Psoas muscle (tissue), 8 donors: ENCODE measurements at places on chromosomes 7 and 10.

DNA sequence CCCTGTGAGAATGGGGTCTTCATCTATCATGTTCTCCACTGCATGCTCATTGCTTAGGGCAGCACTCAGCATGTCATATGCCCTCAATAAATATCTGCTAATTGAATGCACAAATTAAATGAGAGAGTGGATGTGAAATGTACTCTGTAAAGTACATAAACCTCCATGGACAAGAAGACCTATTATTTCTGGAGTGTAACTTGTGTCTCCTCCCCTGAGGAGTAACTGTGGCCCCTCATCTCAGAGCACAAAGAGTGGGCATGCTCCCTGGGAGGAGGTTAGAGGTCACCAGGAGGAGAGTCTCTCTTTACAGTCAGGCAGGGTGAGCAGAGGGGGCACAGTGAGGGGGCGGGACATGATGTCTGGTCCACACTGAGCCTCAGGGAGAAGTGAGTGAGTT lies 313.6 kb upstream of the PODXL start:
- DNase-seq: no peak

DNA sequence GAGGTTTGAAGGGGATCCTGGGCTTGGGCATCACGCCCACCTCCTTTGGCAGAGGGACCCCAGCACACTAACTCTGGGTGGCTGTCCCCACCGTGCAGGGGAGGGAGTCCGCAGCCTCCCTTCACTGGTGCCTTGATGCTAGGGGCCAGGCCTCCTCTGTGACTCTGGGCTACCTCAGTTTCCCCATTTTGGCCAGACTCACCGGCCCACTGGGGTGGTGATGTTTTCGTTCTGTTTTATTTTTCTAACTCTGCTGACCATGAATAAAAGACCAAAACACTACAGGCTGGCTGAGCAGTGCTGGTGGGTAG lies 503 bp upstream of the TRIP6 start:
- DNase-seq: peak; percentile 57

DNA sequence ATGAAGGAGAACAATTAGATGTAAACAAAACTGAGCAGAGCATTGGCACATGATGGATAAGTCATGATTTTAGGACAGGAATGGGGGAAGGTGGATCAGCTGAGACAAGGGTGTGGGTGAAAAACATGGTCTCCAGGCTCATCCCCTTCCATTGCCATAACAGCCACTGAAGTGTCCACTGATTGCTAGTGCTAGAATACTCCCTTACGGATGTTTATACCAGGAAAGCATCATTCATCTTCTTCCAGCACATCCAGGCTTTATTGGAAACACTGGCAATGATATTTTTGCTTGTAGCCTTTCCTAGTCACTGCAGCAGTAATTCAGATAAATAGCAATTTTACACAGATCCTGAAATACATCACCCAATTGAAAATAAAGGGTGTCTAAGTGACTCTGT lies 259.5 kb downstream of the PLXDC2 start:
- DNase-seq: no peak

GRCh38 chr7:107697321-107698049 lies 36.9 kb downstream of the SLC26A4 start:
- no peak for DNase-seq

GRCh38 chr7:50281680-50282445 lies 22.7 kb upstream of the IKZF1 start:
- no peak for DNase-seq

- DNase-seq: peak; percentile 37
Observed at GRCh38 chr10:132229834-132230556, 43.2 kb downstream of the DPYSL4 start.

DNA sequence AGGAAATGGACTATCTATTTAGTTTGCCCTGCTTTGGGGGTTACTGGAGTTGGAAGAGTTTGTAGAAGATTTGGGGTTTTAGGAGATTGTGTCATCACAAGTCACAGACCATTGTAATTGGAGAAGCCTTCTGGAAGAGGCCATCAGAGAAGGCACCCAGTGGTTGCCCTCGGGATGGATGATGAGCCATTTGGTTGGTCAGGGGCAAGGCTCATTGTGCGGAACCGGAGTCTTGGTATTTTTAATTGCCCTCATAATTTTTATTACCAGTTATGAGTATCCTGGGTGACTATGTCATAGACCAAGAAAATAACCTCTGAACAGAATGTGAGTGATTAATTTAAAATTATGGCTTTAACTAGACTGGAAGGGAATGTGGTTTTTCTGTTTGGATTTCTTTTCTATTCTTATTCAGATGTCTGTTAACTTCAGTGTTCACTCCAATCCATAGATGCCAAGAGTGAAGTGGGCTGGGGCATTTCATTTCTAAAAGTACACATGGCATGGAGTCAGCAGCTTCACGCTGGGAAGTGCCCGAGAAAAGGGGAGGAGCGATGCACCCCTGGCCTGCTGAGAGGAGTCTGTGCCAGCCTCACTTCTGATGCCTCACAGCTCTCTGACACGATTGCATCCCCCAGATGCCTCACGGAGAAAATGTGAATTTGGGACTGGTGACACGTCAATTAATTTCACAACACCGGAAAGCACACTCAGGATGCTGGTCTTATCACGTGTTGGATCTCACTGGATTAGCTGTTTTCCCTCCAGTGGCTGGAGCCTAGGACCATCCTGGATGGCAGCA lies 225.6 kb upstream of the IGFBP3 start:
- DNase-seq: no peak

DNA sequence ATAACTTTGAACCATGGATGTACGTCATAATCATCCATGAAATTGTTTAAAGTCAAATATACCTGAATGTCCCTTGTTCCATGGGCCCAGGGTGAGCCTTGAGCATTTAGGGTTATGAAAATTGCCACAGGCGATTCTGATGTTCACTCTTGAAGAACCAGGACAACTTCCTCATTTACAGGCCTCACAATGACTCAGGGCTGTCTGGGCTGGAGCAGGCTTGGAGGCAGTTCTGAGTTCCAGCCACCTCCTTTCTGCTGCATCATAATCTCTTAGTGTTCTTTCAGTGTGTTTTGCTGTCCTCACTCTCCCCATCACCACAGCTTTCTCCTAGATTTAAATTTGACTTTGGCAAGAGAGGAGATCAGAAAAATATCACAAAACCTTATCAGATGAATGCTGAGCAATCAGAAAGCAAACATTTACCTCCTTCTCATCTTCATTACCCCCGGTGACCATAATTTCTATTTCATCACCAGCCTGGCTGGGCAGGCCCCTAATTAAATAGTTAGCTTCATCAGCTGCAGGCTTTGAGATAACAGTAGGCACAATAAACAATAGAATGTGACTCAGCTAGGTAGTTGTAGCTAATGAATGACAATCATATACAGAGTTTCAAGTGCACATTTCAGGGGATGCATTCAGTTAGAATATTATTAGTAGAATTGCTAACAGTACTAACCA lies 571.0 kb downstream of the SH2D4B start:
- no peak for DNase-seq

GRCh38 chr7:5397736-5398135 lies 25.9 kb downstream of the TNRC18 start:
- DNase-seq: no peak

- no peak for DNase-seq
Observed at GRCh38 chr7:139118805-139119485, 9.4 kb upstream of the ZC3HAV1 start.

GRCh38 chr7:27995228-27995627 lies 185.4 kb downstream of the JAZF1 start:
- no peak for DNase-seq

DNA sequence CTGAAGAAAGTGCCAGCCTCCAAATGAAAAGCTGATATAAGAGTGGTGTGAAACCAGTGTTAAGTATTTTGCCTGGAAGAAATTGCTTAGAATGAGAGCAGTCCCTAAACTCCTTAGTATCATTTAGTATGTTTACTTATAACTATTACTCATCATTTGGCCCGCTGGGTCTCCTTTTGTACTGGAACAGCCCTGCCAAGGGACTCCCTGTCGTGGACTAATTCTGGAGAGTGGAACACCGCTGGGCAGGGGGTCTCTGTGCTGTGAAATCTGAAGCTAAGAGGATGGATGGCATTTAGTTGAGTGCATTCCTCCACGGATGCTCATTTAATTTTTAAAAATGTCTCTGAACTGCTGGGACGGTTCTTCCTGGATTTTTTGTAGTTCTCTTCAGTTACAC lies 889.9 kb upstream of the C7orf33 start:
- DNase-seq: no peak

GRCh38 chr10:130227883-130228282 lies 91.7 kb downstream of the GLRX3 start:
- DNase-seq: no peak

GRCh38 chr7:123184271-123184670 lies 15.5 kb downstream of the SLC13A1 start:
- DNase-seq: no peak

- DNase-seq: no peak
Observed at GRCh38 chr7:37741776-37742175, 58.2 kb downstream of the GPR141 start.

DNA sequence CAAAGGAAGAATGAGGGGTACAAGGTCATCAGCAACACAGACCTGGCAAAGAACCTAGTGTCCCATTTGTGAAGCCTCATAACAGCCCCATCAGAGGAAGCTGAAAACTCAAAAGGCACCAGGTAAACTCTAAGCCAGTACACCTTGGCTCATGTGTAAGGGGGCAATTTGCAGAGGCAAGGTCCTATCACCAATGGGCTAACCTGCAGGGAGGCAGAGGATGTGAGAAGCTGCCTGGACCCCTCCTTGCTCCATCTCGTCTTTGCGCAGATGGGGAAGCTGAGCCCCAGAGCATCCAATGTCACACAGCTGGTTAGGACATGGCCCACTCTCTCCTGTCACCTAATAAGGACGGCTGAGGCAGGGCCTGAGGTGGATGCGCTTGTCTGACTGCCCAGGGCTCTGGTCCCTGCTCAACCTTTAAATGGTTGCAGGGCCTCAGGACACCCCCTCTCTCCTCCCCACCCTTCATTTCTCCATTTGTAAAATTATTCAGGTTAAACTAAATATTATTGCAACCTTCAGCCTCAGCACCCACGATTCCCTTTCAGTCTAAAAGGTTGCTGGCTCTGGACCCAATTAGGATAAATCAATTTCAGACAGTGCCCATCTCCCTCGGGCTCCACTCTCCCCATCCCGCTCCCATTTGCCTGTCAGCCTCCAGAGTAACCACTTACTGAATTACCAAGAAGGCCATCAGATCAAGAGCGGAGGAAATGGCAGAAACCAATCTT lies 135.3 kb downstream of the OAT start:
- no peak for DNase-seq

GRCh38 chr7:50838675-50839377 lies 56.1 kb upstream of the GRB10 start:
- peak; percentile 71 for DNase-seq

- no peak for DNase-seq
Observed at GRCh38 chr7:88324699-88325098, 18.0 kb upstream of the STEAP4 start.

GRCh38 chr7:119175911-119176627 lies 951.6 kb downstream of the ANKRD7 start:
- DNase-seq: no peak

GRCh38 chr10:35795131-35795824 lies 153.2 kb upstream of the FZD8 start:
- DNase-seq: no peak

GRCh38 chr10:7030134-7030855 lies 380.5 kb downstream of the SFMBT2 start:
- DNase-seq: no peak
